ENCODE measurements at places on chromosomes 5 and 9.

DNA sequence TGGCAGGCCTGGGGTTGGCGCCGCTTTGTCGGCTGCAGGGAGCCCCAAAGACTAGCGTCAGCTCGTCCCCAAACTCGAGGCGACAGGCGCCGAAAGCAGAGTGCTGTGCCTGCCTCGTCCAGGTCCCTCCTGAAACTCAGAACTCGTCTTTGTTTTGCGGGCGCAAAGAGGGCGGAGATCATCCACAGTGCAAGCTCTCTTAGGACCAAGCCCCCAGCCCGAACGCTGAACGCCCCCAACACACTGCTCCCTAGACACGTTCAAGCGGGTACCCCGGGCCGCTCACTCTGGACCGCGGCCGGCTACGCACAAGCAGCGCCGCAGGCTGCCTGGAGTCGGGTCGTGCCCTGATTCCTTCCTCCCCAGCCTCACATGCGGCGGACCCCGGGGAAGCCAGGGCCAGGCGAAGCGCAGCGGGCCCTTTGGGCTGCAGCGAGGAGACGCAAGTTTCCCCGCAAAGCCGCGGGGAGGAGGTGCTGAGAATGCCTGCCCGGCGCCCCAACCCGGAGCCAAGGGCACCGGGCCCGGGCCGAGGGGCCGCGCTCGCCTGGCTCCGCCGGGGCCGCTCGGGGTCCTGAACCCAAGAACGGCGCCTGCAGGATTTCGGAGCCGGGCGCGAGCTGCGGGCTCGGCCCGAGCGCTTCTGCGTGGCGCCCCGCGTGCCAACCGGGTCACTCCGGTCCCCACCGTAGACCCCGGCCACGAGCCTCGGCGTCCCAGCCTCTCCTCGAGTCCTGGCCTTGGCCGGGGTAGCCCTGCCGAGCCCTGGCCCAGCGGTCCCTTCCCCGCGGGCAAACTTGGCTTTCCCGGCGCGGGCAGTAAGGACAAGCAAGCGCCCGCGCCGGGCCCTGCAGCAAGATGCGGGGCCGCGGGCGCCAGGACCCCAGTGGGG, 738 bp downstream of the FSTL4 start:
- no peaks in the 10 kb centered on the region for H3K36me3 ChIP-seq
- no peak for DNase-seq
- peak overlapping the region; percentile 57 for H3K4me3 ChIP-seq
- peaks cover 18% of the 10 kb centered on the region for H3K27me3 ChIP-seq

DNA sequence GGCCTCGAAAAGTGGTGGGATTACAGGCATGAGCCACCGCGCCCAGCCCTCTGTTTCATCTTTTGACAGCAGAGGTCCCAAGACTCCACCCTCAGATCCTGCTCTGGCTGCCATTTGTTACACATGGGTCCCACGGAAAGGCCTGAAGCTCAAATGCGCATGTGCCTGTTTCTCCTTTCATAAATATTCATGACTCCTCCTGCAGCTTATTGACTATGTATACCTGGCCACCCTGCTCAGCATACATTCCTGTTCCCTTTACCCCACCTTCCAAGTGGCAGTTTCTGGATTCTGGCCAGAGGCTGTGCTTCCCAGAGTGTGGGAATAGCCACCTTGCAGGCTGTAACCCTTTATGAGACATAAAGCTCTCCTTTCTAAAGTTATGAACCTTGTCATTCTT, 46.5 kb downstream of the AUH start:
- no peak for DNase-seq
- H3K27ac ChIP-seq: no peak overlapping the region
- no peaks in the 10 kb centered on the region for H3K27me3 ChIP-seq
- H3K36me3 ChIP-seq: no peaks in the 10 kb centered on the region
- H3K4me1 ChIP-seq: no peaks in the 10 kb centered on the region

- DNase-seq: no peak
- no peaks in the 10 kb centered on the region for H3K27me3 ChIP-seq
- no peak overlapping the region for H3K27ac ChIP-seq
- H3K4me3 ChIP-seq: no peak overlapping the region
Measured at GRCh38 chr5:68141494-68141893, 74.1 kb upstream of the PIK3R1 start.

DNA sequence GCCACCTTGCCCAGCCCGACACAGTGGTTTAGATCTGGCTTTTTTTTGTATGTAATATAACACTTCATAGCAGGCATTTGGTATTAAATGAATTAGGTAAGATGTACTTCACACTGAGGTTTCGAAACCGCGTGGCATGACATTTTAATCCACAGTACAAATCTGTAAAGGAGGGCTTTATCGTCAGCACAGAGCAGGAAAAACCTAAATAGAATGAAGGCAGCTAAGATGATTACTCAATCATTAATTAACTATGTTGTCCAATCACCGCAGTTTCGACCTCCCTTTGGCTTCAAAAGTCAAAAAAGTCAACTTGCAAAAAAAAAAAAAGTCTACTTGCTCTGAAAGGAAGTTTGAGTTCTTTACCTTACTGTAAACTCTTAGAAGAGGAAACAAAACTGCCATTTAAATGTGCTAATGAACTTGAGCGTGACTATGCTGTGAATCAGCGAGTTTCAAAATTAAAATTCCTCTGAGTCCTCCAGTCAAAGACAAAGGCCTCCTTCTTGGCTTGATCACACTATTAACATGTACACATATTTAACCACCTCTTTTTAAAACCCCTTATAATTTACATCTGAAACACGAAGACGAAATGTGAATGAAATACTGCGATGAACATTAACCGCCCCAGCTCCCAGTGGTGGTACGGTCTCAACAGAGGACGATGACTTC, 698 bp upstream of the SEC24A start:
- peak overlapping the region; percentile 98 for H3K27ac ChIP-seq
- peak overlapping the region; percentile 92 for H3K4me3 ChIP-seq
- no peak for DNase-seq
- H3K4me1 ChIP-seq: peaks cover 6% of the 10 kb centered on the region
- no peaks in the 10 kb centered on the region for H3K27me3 ChIP-seq
- H3K36me3 ChIP-seq: no peaks in the 10 kb centered on the region

GRCh38 chr9:38526591-38526990, 93.8 kb downstream of the ANKRD18A start:
- no peaks in the 10 kb centered on the region for H3K36me3 ChIP-seq
- H3K4me3 ChIP-seq: no peak overlapping the region
- no peak overlapping the region for H3K27ac ChIP-seq
- H3K27me3 ChIP-seq: no peaks in the 10 kb centered on the region
- no peak for DNase-seq

GRCh38 chr5:135319928-135320606, 79.0 kb downstream of the MACROH2A1 start:
- no peak overlapping the region for H3K27ac ChIP-seq
- no peak for DNase-seq
- H3K4me3 ChIP-seq: no peak overlapping the region

DNA sequence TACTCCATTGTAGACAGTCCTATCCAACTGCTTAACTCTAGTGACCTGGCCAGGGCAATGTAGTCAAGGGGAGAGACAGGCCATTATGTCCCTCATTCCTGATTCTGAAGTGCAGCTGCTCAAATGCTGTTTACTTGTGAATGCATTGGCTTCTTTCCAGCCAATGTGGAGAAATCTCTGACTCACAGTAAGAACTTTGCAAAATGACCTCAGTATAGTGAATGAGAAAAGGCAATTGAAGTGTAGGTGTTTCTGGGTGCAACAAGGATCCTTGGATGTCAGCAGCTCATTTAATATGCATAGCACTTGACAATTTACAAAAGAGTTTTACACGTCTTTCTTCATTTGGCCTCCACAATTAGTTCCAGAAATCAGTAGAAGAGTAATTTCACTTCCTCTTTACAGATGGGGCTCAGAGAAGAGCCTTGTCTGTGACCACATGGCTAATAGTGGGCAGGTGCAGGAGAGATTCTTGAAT, 367.2 kb downstream of the OSTF1 start:
- H3K4me1 ChIP-seq: no peaks in the 10 kb centered on the region
- no peak for DNase-seq
- H3K36me3 ChIP-seq: no peaks in the 10 kb centered on the region
- H3K27me3 ChIP-seq: no peaks in the 10 kb centered on the region
- no peak overlapping the region for H3K4me3 ChIP-seq
- H3K27ac ChIP-seq: no peak overlapping the region

DNA sequence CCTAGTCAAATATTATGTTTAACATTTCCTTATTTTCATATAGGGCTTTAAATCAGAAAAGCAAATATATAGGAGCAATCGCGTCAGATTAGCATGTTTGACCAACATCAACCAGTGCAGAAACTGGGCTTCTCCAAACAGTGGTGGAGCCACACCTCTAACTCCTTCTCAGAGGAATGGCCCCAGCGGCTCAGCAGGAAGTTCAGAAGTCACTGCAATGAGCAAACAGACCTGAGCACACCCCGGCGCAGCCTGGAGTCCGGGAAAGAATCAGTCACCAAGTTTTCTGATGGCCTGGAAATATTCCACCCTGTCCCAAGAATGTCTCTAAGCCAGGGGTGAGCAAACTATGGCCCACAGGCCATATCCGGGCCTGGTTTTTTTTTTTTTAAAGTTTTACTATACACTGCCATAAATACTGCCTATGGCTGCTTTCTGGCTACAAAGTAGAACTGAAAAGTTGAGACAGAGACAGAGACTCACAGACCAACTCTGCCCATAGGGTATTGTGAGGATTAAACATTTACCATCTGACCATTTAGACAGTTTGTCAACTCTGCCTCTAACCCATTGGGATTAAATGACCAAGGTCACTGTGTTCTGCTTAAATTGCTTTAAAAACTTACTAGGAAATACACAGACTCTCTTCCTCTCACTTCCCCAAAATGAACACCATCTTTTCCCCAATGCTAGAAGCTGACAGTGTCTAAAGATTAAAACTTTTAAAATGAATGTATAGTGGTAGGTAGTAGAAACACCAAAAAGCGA, 5.4 kb downstream of the GOLM1 start:
- H3K36me3 ChIP-seq: no peaks in the 10 kb centered on the region
- no peak overlapping the region for H3K27ac ChIP-seq
- peaks cover 7% of the 10 kb centered on the region for H3K27me3 ChIP-seq
- no peak overlapping the region for H3K4me3 ChIP-seq

DNA sequence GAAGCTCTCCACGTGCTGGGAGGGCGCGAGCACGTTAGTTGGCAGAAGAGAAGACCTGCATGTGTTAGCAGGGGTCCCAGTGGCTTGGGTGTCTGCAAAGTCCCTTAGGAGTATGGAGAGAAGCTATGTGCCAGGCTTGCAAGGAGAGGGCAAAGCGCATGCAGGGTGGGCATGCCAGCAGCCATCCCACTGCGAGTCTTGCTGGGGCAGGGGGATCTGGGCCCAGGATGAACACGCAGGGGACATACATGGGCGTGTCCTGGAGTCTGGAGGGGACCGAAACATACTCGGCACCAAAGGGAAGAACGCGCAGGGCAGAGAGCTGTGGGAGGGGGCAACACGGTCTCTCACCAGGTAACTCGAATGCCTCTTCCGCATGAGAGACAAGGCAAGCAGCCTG, 43.6 kb upstream of the IPPK start:
- H3K36me3 ChIP-seq: peaks cover 36% of the 10 kb centered on the region
- no peak overlapping the region for H3K27ac ChIP-seq
- H3K4me1 ChIP-seq: peaks cover 9% of the 10 kb centered on the region
- DNase-seq: no peak

GRCh38 chr9:126980231-126980630, 65.6 kb downstream of the RALGPS1 start:
- H3K4me3 ChIP-seq: no peak overlapping the region
- H3K27ac ChIP-seq: no peak overlapping the region
- no peaks in the 10 kb centered on the region for H3K36me3 ChIP-seq
- peaks cover 9% of the 10 kb centered on the region for H3K4me1 ChIP-seq
- no peaks in the 10 kb centered on the region for H3K27me3 ChIP-seq
- DNase-seq: no peak

DNA sequence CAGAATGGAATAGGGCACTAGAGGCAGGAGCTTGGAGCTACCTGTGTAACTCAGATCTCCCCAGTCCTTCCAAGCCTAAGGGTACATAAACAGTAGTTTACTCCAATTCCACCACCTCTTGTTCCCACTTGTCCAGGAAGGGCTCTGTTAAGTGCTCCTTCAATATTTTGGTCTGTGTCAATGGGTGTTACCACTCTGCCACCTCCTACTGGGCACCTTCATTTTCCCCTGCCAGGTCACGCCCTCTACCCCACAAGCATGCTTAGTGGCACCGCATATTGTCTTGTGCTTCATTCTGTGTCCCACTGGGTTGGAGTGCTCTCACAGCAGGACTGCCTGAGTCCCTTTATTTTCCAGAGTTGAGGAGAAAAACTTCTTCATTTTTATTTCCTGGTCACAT, 459.8 kb downstream of the ARHGEF28 start:
- H3K36me3 ChIP-seq: no peaks in the 10 kb centered on the region
- no peaks in the 10 kb centered on the region for H3K4me1 ChIP-seq
- H3K4me3 ChIP-seq: no peak overlapping the region
- no peak overlapping the region for H3K27ac ChIP-seq

DNA sequence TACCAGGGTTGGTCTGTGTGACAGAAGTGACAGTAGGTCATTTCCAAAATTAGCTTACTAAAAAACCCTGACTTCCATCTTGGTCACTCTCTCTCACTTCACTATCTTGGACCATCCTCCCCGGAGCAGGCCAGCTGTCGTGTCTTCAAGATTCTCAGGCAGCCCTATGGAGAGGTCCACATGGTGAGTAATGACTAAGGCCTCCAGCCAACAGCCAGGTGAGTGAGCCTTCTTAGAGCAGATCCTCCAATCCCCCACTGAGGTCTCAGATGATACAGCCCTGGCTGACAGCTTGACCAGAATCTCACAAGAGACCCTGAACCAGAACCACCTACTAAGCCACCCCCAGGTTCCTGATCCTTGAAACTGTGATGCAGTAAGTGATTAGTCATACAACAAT, 92.0 kb downstream of the DCP2 start:
- no peaks in the 10 kb centered on the region for H3K36me3 ChIP-seq
- H3K27ac ChIP-seq: no peak overlapping the region
- H3K27me3 ChIP-seq: no peaks in the 10 kb centered on the region
- no peaks in the 10 kb centered on the region for H3K4me1 ChIP-seq
- no peak for DNase-seq
- no peak overlapping the region for H3K4me3 ChIP-seq

DNA sequence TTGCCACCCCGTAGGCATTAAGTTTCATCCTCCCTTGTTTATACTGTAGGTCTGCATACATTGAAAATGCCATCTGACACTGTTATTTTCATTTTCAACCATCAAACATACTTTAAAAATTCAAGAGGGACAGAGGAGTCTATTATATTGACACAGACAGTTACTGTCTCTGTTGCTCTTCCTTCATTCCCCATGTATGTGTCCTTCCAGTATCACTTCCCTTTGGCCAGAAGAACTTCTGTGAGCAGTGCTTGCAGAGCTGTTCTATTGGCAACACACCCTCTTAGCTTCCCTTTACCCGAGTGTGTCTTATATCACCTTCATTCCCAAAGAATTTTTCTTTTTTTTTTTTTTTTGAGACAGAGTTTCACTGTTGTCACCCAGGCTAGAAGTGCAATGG, 42.8 kb downstream of the RASGEF1C start:
- no peaks in the 10 kb centered on the region for H3K36me3 ChIP-seq
- DNase-seq: no peak
- H3K27ac ChIP-seq: no peak overlapping the region
- H3K4me3 ChIP-seq: no peak overlapping the region
- H3K27me3 ChIP-seq: no peaks in the 10 kb centered on the region
- H3K4me1 ChIP-seq: no peaks in the 10 kb centered on the region

DNA sequence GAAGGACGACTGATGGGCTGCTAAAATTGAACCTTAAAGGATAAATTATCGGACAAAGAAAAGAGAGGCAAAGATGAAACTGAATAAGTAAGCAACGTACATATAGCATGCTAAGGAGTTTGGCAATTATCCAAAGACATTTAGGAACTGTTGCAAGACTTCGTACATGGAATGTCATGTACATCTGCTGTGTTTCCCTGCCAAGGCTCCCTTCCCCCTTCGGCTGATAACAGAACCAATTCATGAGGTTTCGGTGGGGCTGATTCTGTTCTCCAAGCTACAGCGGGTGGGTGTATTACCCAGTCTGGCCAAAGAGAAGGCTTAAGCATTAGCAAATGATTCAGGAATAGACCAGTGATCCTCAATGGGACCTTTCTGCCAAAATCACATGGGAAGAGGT, 190.9 kb upstream of the FREM1 start:
- H3K4me1 ChIP-seq: no peaks in the 10 kb centered on the region
- no peak overlapping the region for H3K4me3 ChIP-seq
- H3K36me3 ChIP-seq: no peaks in the 10 kb centered on the region

All from effector memory CD4-positive, alpha-beta T cell (primary cell).